SW 1271 (cell line): ENCODE measurements at places on chromosomes 1 and 21.

GRCh38 chr1:89203166-89203565, 4.4 kb upstream of the GBP4 start:
- no peak for DNase-seq

DNA sequence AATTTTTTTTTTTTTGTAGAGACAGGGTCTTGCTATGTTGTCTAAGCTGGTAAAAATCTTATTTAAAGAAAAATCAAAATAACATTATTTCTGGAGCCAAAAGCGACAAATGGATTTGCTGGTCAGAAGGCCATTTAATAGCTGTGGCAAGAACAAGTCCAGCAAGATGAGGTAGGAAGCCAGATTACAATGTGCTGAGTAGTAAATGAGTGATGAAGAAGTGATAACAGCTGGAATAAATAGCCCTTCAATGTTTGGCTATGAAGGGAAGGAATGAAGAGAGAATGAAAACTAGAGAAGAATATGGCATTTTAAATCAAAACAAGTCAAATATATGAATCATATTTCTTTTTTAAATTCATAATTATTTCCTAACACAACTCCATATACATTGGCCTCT, 34.5 kb downstream of the SYDE2 start:
- no peak for DNase-seq

- no peak for DNase-seq
These were observed 29.0 kb upstream of the CLDN14 start for GRCh38 chr21:36508948-36509347.

- no peak for DNase-seq
These were observed 32.2 kb downstream of the FMO3 start for GRCh38 chr1:171122893-171123292.

- DNase-seq: no peak
These were observed 65.3 kb downstream of the ZNF697 start for GRCh38 chr1:119582801-119583200.

DNA sequence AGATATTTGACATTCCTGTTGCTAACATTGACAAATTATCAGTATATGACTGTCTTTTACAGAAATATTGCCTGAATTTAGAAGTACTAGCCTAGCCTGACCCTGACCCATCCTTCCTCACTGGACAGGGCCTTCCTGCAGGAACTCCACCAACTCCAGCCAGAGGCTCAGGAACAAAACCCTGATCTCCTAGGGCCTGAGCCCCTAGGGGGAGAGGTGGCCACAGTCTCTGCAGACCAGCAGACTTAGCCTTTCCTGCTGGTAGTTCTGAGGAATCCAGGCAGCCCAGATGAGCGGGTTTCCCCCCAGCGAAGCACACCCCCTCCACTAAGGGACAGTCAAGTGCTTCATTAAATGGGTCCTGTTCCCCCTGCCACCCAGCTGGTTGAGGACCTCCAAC, 44.3 kb upstream of the LRIF1 start:
- DNase-seq: no peak

DNA sequence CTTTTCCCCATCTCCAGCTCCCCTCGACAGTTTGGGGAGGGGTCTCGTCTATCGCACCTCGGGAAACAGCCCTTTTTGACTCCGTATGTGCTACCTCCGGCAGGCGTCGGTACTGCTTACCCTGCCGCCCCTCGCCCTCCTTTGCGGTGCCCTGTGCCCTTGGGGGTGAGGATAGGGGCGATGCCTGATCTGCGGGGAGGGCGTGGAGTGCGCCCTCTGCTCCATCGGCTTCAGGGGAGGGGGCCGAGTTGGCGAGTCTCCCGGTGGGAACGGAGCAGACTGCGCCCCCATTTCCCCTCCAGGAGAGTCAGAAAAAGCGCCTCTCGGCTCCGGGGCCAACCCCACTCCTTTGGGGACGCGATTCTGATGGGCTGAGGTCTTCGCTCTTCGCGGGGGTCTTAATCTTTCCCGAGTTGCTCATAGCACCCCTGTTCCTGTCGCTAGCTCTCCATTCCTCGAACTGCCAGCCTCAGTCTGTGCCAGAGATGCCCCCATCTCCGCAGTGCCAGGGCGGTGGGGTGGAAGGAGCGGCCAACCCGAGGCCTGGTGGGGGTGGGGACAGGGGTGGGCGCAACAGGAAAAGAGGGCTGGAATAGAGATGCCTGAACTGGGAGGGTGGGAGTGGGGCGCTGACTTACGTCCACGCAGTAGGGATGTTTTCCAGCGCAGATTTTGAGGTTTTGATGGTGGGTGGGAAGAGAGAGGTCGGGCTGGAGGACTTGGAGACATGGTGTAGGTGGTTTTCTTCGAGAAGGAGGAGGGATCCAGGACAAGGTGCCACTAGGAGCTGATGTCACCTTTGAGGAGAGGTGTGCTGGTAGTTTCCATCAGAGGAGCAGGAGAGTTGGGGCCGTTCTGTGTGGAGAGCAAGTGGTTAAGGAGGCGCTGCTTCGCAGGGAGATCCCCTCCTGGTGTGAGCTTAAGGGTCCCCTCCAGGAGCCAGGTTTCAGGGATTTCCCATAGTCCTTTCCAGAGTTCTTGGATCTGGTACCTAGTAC, 674 bp downstream of the PPFIA4 start:
- DNase-seq: no peak

DNA sequence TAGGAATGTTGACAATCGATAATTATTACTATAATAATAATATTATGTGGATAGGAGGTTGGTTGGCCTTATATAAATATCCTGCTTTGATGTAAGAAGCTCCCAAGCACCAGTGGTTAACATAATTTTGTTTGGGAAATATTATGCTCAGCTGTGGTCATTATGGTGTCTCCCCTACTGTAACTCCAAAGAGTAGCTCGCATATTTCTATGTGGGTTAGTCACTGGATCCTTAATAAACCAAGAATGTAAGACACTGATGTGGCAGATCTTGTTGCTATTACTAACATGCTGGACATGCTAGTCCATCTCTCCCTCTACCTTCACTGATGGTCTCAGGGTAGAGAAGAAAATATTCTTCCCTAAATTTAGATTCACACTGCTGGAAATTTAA, 79.2 kb upstream of the RALGPS2 start:
- DNase-seq: no peak

GRCh38 chr21:44930543-44930981, 9.3 kb upstream of the SLX9 start:
- no peak for DNase-seq

- no peak for DNase-seq
These were observed 24.1 kb upstream of the TMEM222 start for GRCh38 chr1:27297903-27298302.

DNA sequence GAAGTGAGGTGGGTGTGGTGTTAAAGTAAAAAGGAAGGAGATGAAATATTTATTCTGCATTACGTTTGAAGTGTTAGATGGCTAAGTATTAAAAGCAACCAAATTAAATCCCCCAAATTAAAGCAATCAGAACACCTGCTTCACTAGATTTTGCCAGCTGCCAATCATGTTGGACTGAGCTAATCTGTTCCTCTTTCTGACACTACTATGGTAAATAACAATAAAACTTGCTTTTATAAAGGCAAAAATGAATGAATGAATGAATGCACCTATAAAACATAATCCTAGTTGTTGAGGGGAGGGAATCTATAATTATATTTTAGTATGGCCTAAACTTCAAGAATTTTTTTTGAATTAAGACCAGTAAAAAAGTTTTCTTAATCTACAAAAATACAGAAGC, 51.0 kb downstream of the RAB3GAP2 start:
- DNase-seq: no peak

DNA sequence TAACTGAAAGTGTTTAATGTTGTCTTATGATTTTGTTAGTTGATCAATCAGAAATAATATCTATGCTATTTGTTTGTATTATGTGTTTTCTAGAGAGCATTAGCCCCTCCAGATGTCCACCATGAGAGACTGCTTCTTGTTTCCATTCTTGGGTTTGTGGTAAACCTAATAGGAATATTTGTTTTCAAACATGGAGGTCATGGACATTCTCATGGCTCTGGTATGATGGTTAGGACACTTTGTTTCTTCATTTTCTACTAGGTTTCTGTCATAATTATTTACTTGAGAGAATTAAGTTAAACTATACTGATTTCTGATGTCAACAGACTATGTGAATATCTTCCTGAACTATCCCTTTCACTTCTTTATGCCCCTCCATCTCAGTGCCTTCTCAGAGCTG, 16.1 kb downstream of the SLC30A7 start:
- DNase-seq: no peak
